Nasal cavity respiratory epithelium epithelial cell of viscerocranial mucosa (primary cell): ENCODE measurements at places on chromosomes 13 and 19. TPM values are rescaled to one million over a fixed set of nuclear protein-coding genes. Genes with fewer than 3 reads are reported as not detected.

PRRG2 gene
- 5.4 and 7.9 TPM in 2 replicates for total RNA-seq

PTH2 gene
- not detected in 2 replicates for total RNA-seq

GSX1 gene
- not detected in 2 replicates for total RNA-seq

SLITRK5 gene
- under 0.01 and 0.07 TPM in 2 replicates for total RNA-seq

S1PR5 gene
- total RNA-seq = 4.4 and 19.5 TPM in 2 replicates

TMTC4 gene
- total RNA-seq = 17.1 and 23.7 TPM in 2 replicates

LRG1 gene
- 2.1 TPM in 1 of 2 replicates, not detected in the other for total RNA-seq

NECTIN2 gene
- 49.9 and 65.4 TPM in 2 replicates for total RNA-seq

KIR2DL4 gene
- total RNA-seq = not detected in 2 replicates
